ENCODE measurements at places on chromosomes 4 and X.

DNA sequence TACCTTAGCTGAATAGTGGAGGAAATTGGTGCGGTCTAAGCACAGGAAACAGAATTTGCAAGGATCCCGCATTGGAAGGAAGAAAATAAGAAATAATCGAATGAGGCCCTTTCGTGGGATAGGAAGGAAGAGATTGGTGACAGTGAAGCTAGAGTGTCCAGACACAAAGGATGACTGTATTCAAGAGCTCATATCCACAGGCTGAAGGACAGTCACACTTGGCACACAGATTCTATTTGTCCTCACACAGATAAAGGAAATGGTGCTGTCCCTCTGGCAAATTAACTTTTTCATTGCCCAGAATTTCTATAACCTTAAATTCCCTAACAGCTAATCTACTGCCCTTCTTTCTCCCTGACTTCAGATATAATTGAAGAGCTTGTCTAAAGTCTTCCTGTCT is 2188.9 kb upstream of the TENM3 start:
- H3K36me3 ChIP-seq, result no peaks in the 10 kb centered on the region
- no peaks in the 10 kb centered on the region for H3K4me1 ChIP-seq
- DNase-seq, result no peak
- H3K27me3 ChIP-seq, result no peaks in the 10 kb centered on the region
- no peak overlapping the region for H3K4me3 ChIP-seq
- no peak overlapping the region for H3K27ac ChIP-seq

DNA sequence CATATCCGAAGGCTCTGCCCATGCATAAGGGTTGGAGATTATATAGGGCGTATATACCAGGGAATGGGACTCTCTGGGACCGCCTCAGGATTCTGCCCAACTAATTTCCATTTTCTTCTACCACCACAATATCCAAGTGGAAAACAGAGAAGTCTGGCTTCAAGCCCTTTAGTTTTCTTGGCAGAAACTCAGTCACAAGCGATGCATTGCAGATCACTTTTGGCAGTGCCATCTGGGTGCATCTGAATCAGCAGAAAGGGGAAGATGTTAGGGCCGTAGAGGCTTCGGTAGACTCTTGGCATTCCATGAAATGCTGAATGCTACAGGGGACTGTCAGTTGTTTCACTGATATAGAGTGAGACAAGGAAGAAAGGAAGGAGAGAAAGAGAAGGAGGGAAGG is 94.1 kb upstream of the FAM9B start:
- no peak for DNase-seq
- H3K4me3 ChIP-seq, result no peak overlapping the region
- H3K4me1 ChIP-seq, result no peaks in the 10 kb centered on the region

DNA sequence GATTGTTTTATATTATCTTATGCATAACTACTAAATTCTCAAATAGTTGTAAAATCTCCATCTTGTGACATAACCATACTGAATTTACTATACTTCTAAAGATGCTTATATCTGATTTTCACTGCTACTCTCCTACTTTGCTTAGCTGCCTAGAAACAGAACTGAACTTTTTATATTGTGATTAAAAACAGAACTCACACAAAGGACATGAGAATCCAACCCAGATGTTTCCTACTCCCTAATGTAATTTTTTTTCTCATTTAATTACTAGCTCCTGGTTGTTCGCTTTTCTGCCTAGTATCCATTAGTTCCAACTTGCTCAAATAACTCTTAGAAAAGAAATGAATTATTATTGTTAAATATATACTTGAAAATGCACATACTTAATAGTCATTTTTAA is 283.5 kb upstream of the ACTRT1 start:
- no peaks in the 10 kb centered on the region for H3K4me1 ChIP-seq
- H3K27me3 ChIP-seq, result no peaks in the 10 kb centered on the region
- no peak for DNase-seq

DNA sequence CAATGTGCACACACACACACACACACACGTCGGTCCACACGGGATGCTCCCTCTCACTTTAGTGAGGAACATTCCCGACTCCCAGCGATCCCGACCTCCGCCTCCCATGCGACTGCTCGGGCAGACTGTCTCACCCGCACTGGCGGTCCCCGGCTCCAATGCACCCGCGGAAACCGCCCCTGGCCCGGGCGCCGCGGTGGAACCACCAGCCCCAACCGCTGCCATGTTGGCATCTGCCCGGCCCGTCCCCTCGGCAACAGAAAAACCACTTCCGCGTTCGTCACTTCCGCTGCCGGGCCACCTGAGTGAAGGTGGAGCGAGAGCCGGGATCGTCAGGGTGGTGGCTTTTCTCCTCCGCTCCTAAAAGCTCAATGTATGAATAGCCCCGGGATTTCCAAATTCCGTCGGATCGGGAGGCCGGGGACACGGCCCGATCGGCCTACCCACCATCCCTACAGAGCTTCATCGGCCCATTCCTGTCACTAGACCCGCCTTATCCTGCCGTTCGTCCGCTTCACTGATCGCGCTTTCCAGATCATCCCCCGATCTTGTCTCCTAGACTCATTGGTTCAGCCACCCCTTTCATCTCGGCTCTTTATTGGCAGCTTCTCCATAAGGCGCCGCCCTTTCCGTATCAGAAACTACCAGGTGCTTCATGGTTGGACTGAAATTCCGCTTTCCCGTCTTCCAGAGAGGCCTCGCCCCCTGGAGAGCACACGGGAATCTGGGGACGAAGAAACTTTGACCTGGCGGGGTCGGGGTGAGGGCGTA is at the start of gene SLC35A2:
Gene SLC35A2, minus strand, starts transcription at position 235 of the 771 bp plus-strand sequence. Its CDS starts 10 bp downstream, at position 225.
- H3K27ac ChIP-seq, result no peak within 1 kb of the TSS
- H3K27me3 ChIP-seq, result no peaks in the 10 kb centered on the region
- H3K4me1 ChIP-seq, result no peaks in the 10 kb centered on the region
- no peak for DNase-seq

DNA sequence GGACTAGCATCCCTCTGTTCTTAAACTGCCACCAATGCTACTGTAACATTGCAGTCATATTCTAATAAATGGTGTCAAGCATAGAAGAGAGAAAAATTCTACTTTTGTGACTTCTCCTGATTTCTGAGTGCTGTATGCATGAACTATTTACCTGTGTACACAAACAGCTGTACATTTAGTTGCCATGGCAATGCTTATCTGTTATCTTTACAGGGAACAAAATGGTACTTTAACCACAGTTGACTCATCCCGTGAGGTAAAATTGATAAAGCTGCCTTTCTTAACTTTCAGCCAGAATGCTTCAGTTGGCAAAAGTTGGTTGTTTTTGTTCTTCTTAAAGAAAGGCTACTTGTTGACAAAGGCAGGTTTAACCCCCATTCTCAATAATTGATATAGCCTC is 587.5 kb upstream of the MAGEB2 start:
- H3K27me3 ChIP-seq, result no peaks in the 10 kb centered on the region
- H3K27ac ChIP-seq, result no peak overlapping the region
- H3K4me1 ChIP-seq, result no peaks in the 10 kb centered on the region
- no peak for DNase-seq
- no peaks in the 10 kb centered on the region for H3K36me3 ChIP-seq
- no peak overlapping the region for H3K4me3 ChIP-seq

- no peak overlapping the region for H3K27ac ChIP-seq
- no peaks in the 10 kb centered on the region for H3K36me3 ChIP-seq
- H3K4me3 ChIP-seq, result no peak overlapping the region
- no peak for DNase-seq
Measured at GRCh38 chrX:20989361-20989760, 384.9 kb upstream of the CNKSR2 start.

All from iPS DF 6.9 (cell line).